ENCODE measurements at places on chromosomes 1 and 21.

DNA sequence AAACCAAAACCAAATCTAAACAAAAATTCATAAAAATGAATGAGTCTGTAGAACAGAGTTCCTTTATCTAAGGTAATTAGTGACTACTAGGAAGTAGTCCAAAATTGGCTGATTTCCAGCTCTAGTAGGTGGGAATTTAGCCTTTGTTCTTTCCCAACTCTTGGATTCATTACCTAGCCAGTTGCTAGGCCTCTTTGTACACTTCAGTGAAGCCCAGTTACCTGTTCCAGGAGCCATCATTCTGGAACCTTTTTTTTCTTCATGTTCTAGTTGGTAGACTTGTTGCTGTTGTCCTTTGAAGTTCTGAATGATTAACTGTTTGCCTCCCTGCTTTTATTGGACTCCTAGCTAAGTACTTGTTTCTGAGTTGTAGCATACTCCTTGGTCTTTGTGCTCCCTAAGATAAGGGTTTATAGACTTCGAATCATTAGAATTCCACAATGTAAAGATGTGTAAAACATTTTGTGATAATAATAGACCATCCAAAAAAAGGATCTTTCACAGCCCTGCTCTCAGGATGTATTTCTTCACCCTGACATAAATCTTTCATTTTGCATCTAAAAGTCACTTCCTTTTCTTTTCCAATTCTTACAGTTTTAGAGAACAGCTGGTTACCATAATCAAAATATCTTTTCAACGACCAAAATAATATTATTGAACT lies 9.8 kb downstream of the PLA2G4A start:
- DNase-seq, result no peak

- DNase-seq, result no peak
Measured at GRCh38 chr1:172465617-172466016, 21.7 kb upstream of the PIGC start.

DNA sequence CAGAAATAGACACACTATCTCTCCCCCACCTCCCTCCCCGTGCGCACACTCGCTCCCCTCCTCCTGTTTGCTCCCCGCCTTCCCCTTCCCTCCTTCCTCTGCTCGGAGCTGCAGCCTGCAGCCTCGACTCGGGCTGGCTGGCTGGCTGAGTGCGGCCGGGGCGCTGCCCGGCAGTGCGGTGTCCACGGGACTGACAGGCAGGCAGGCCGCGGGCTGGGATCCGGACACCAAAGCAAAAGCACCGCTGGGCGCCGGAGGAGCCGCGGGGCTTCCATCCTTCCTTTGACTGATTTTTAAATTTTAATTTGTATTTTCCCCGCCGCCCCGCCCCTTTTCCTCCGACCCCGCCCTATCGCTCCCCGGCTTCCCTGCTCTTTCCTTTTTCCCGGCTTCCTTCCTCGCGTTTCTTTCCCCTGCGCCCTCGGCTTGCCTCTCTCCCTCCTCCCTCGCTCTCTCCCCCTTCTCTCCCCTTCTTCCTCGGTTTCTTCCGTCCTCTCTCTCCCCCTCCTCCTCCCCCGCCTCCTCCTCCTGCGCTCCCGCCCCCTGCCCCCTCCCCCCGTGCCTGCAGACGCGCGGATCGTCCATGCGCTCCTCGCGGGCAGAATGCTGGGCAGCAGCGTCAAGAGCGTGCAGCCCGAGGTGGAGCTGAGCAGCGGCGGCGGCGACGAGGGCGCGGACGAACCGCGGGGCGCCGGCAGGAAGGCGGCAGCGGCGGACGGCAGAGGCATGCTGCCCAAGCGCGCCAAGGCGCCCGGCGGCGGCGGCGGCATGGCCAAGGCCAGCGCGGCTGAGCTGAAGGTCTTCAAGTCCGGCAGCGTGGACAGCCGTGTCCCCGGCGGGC lies 109.4 kb downstream of the NAV1 start:
- no peak for DNase-seq

DNA sequence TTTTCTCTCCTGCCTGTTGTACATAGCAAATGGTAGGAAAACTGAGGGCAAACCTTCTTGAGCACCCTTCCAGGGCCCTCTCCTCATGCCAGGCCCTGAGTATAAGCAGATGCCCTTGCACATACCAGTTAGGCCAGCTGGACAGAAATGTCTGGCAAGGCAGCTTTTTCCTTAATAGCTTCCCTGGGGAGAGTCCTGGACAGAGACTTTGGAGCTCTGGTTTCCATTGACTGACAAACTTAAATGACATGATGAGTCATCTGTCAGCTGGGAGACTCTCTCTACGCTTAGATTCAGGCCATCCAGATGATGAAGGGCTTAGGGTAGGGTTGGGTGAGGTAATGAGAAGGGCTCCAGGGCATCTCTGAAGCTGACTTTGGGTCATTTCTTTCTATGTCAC lies 317.5 kb downstream of the ASTN1 start:
- no peak for DNase-seq

DNA sequence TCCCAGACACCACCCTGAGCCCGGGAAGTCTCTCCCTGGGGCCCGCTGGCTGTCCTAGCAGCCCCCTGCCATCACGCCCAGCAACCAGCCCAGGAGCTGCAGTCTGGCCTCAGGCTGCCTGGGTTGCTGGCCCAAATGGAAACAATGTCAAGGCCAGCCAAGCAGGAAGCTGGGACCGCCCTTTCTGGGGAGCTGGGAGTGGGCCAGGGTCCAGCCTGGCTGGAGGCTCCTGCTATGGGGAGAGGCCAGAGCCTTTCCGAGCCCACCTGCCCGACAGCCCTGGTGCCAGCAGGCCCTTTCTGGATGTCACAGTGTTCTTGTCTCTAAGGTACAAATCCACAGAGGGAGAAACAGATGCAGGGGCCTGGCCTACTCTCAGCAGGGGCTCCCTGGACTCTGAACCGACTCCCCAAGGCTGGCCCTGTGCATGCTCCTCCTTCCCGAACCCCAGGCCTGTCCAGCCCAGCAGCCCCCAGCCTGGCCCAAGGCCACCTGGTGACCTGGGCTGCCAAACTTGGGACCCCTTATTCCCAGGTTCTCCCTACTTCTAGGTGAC lies 1.2 kb upstream of the MMEL1 start:
- no peak for DNase-seq

GRCh38 chr1:152048416-152049009 lies 11.7 kb upstream of the S100A11 start:
- peak; percentile 61 for DNase-seq

DNA sequence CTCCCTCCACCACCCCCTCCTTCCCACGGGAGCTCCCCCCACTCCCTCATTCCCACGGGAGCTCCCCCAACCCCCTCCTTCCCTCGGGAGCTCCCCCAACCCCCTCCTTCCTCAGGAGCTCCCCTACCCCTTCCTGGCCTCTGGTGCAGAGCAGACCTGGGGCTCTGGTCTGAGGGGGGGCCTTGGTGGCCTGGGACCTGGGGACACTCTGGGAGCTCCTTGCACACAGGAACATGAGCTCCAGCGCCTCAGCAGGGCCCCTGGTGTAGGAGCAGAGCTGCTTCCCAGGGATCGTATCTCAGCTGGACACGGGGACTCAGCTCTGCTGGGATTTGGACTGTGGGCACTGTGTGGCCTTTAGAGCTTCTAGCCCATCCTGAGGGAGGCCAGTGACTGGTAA lies 19.7 kb upstream of the PRSS38 start:
- DNase-seq, result no peak

GRCh38 chr1:169495916-169496315 lies 10.2 kb upstream of the SLC19A2 start:
- no peak for DNase-seq

GRCh38 chr1:19480282-19480681 lies 5.1 kb downstream of the CAPZB start:
- no peak for DNase-seq

- no peak for DNase-seq
Measured at GRCh38 chr1:9121496-9122409, 7.1 kb downstream of the GPR157 start.

GRCh38 chr1:45348020-45348419 lies 7.8 kb upstream of the MUTYH start:
- no peak for DNase-seq

DNA sequence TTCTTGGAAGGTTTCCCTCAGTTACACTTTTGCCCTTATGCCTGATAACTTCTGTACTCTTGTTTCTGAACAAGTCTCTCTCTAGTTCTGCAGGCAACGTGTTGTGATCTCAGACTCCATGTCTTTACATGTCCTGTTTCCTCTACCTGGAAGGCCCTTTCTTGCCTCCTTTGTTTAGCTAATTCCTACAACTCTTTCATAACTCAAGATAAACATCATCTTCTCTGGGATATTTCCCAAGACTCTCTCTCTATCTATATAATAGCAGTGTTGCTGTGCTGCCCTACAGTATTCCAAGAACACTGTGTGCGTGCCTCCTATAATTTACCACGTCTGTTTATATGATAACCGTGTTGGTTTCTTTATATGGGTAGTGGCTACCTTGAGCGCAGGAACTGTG lies 47.8 kb downstream of the CHRM3 start:
- DNase-seq, result no peak

GRCh38 chr21:29349702-29350101 lies 51.0 kb downstream of the BACH1 start:
- no peak for DNase-seq

DNA sequence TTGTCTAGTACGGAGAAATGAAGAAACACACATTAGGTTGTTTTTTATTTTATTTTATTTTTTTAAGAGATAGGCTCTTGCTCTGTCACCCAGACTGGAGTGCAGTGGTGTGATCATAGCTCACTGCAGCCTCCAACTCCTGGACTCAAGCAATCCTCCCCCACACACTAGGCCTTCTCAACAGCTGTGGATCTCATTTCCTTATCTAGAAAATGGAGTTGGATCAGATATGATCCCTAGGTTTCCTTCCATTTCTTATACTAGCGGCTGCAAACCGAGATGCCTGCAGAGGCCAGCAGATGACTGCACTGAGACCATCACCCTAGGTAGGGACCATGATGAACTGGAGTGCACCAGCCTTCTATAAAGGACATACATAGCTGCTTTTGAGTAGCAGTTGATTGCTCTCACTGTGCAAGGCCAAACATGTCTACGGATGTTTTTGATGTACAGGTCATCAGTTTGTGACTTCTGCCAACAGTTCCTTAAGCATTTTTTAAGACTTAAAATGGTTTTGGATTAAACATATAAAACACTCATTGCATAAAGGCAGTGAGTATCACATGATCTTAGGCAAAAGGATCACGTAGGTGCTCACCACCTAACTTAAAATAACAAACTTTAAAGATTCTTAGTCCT lies 11.4 kb upstream of the KLHL12 start:
- no peak for DNase-seq

- DNase-seq, result no peak
Measured at GRCh38 chr1:19504796-19505692, 19.7 kb upstream of the CAPZB start.

- no peak for DNase-seq
Measured at GRCh38 chr1:4061521-4062031, 161.5 kb upstream of the C1orf174 start.

DNA sequence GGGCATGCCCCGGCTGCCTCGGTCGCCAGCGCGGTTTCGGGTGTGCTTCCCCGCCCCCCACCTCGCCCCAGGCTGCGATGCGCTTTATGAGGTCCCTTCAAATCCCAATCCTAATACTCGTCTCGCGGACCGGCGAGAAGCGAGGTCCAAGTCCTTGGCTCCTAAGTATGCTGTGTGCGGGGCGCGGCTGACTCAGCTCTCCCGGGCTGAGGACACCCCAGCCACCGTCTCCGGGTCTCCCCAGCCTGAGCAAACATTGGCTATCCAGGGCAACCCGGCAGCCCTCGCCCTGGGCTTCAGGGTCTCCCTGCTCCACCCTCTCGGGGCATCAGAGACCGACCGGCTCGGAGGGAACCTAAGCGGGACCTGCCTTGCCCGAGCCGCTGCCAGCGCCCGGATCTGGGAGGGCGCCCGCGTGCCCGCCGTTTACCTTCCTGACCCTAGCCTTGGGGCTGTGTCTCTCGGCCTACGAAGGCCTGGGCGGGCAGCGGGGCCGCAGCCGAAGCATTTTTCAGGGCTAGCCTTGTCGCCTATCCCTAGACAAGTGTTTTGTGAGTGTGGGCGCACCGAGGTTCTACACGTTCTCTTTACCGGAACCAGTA lies 1.2 kb downstream of the ITPKB start:
- DNase-seq, result no peak

DNA sequence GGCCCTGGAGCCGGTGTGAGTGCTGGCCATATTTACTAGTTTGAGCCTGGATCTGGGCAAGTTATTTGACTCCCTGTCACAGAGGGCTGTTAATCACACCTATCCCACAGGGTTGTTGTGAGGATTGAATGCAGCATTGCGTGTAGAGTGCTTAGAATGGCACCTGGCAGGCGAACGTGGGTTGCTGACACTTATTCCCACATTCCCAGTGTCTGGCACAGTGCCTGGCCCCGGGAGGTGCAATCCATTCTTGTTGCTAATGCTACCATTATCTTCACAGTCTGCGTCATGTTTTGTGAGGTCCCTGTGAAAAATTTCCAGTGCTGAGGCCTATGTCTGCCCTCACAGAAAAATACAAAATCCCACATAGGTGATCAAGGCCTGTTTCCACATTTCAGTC lies 66.1 kb downstream of the CD2 start:
- DNase-seq, result no peak

GRCh38 chr1:117150316-117150715 lies 28.8 kb upstream of the TRIM45 start:
- no peak for DNase-seq

GRCh38 chr1:54487571-54488050 lies 60.4 kb upstream of the ACOT11 start:
- DNase-seq, result no peak

DNA sequence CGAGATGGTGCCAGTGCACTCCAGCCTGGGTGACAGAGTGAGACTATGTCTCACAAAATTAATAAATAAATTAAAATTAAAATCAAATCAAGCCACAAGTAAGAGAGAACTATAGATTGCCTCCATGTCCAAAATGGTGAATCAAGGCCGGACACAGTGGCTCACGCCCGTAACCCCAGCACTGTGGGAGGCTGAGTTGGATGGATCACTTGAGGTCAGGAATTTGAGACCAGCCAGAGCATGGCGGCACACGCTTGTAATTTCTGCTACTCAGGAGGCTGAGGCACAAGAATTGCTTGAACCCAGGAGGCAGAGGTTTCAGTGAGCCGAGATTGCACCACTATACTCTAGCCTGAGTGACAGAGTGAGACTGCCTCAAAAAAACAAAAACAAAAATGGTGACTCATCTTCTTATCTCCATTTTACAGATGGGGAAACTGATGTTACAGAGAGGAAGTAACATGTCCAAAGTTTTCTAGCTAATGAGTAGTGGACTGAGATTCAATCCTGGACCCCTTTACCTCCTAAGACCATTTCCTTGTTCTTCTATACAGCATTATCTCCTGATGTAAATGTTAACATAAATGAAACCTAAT lies 99.0 kb upstream of the HNRNPU start:
- DNase-seq, result no peak

DNA sequence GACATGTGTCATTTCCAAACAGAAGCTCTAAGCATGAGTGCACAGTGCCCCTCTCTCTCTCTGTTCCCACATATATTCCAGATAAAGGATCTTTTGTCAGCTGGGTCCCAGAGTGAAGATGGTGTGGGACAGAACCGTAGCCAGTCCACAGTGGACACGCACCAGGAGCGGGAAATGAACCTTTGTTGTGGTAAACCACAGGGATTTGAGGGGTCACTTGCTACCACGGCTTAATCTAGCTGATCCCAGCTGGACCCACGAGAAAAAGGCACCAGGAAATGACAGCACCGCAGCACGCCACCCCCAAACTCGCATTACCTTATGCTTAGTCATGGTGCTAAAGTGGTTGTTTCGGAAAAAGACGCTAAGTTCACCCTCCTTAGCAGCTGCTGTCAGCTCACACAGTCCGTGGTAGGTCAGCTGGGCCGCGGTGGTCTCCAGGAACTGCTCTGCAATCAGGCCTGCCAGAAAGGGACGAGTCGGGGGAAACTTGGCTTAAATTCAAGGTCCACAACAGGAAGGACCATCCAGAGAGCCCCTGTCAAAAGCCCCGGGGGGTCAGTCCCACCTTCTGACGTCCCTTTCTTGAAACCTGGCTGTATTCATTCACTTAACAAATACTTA lies 7.5 kb downstream of the MINDY1 start:
- no peak for DNase-seq

Measured in HepG2 (cell line).